ENCODE measurements at places on chromosomes 16 and 17.

DNA sequence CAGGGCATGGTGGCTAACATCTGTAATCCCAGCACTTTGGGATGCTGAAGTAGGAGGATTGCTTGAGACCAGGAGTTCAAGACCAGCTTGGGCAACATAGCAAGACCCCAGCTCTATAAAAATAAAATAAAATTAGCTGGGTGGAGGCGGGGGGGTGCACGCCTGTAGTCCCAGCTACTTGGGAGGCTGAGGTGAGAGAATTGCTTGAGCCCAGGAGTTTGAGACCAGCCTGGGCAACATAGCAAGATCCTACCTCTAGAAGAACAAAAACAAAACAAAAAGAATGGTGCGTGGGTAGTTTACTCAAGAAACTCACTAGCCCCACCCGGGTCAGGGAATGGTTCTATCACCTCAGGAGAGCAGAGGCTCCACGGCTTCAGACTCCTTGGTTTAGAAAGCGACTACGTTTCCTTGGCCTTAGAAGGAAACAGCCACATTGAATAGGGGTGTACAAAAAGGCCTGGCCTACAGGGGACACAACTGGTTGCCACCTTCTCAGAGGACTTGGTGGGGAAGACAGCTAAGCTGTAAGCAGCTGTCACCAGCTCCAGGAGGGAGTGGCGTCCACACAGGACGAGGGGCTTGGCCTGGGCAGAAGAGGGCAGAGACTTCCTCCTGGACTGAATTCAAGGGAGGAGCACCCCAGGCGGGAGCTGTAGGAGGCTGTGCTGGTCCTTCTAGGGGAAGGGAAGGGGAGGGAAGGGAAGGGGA is 716 bp downstream of the TK1 start:
- DNase-seq: no peak

DNA sequence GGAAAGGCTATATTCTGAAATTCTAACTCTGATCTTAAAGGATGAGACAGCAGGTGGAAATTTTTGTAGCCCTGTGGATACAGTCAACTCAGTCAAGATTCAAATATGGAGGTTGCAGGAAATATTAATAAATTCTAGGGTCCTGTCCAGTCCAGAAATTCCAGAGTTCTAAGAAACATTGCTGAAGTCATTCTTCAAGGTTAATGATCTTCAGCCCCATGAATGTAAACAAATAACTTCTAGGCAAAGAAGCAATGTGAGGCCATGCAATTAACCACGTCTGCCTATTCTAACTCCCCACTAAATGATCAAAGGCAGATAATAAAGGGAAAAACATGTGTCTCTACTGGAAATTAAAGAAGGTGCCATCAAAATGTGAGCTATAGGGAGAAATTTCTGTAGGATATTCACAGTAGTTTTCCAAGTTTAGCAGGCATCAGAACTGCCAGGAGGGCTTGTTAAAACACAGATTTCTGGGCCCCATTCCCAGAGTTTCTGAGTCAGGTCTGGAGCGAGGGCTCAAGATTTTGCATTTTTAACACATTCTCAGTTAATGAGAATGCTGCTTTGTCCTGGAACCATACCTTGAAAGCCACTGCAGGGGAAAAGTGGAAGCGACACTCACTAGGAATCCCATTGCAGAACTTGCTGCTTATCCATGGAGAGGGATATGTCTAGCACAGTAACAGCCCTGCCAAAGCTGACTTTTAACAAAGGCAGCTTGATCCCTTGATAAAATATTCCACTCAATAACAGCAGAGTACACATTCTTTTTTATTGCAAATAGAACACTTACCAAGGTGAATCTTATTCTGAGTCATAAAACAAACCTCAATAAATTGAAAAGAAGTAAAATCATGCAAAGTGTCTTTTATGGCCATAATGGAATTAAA is 61.8 kb downstream of the DNAH3 start:
- no peak for DNase-seq

- DNase-seq: no peak
These were observed 5.5 kb downstream of the MYH1 start for GRCh38 chr17:10512856-10513255.

GRCh38 chr16:60459463-60459862 is 1576.8 kb downstream of the CDH8 start:
- DNase-seq: no peak

DNA sequence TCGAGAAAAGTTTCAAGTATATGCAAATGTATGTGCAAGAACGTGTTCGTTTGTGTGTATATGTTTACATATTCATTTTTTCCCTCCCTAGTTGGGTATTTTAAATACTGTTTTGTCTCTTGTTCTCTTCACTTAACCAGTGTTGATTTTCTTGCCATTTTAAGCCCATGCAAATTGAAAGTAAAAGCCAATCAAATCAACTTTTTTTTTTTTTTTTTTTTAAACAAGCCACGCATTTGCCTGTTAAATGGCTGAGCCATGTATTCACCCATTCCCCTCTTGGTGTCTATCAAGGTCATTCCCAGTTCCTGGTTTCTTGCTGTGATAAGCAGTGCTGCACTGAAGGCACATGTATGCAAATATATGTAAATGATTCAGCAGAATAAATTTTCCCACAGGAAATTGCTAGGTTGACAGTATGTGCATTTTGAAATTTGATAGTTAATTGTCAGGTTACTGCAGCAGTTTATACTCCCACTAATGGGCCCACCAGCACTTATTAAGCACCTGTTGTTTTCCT is 12.2 kb downstream of the ABCC1 start:
- DNase-seq: no peak

DNA sequence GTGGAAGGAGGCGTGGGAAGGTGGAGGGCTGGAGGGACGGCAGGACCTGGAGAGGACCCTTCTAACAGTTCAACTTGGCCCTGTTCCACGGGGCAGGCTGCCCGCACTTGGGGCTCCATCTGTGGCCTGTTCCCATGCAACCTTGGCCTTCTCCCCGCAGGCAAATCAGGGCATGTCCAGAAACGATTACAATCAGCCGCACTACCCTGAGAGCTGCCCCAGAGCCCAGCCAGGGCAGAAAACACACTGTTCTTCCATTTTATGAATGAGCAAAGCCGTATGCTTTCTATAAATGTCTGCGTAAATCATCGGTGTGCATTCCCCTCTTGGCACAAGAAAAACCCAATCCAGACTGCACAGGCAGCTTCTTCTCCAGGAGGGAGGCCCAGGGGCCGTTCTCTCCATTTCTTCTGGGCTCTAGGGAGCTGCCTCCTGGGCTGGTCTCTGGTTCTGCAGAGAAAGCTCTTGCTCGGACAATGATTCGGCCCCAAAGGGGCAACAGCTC is 228.7 kb downstream of the SOX9 start:
- no peak for DNase-seq
